ENCODE measurements at places on chromosomes 2 and 18.

DNA sequence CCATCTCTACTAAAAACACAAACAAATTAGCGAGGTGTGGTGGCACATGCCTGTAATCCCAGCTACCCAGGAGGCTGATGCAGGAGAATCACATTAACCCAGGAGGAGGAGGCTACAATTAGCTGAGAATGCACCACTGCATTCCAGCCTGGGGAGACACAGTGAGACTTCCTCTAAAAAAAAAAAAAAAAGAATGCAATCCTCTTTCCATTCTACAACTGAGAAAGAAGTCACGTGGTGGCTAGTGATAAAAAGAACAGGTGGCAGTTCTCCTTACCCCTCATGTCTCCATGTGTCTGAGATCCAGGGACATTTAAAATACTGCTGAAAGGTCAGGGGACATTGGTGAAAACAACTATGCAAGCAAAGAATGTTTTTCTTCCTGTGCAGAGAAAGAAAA is 24.4 kb upstream of the GPR39 start:
- no peak for DNase-seq

DNA sequence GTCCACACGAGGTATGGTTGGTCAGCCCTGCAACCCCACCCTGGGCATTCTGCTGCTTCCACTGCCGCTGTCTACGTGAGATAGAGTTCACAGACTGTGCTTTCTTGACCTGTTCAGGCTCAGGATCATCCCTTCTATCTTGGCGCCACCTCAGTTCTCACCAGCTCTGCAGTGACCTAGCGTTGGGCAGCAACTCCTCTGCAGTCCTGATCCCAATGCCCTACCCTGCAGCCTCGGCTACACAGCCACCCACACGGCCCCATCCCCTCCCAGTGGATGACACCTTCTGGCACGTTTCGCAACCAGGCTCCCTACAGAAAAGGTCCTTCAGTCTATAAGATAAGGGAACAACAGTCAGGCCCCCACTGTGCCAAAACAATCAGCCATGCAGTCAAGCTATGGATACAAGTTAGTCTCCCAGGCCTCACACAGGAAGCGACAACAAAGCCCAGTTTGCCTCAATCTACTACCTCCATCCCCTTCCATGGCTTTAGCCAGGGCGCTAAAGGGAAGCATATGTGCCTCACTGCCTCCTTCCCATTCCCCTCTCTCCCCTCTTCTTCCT is 317.9 kb upstream of the PKDCC start:
- DNase-seq, result no peak

GRCh38 chr2:166766220-166766619 is 122.1 kb upstream of the XIRP2 start:
- DNase-seq, result no peak

GRCh38 chr2:60552078-60552850 is 1.2 kb downstream of the BCL11A start:
- DNase-seq, result no peak

GRCh38 chr18:3692691-3693090 is 242.7 kb downstream of the TGIF1 start:
- no peak for DNase-seq

DNA sequence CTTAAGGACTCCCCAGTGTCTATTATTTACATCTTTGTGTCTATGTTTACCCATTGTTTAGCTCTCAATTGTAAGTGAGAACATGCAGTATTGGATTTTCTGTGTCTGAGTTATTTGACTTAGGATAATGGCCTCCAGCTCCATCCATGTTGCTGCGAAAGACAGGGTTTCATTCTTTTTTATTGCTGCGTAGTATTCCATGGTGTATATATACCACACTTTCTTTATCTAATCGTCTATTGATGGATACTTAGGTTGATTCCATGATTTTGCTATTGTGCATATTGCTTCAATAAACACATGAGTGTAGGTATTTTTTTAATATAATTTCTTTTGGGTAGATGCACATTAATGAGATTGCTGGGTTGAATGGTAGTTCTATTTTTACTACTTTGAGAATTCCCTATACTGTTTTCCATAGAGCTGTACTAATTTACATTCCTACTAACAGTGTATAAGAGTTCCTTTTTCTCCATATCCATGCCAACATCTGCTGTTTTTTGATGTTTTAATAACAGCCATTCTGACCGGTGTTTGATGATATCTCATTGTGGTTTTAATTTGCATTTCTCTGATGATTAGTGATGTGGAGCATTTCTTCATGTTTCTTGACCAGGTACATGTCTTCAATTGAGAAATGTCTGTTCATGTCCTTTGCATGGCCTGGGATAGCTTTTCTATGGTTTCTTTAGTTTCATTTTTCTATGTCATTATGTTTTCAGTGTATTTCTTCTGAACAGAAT is 21.8 kb downstream of the MTCL1 start:
- no peak for DNase-seq

Data from stimulated activated CD4-positive, alpha-beta T cell treated with anti-CD3 and anti-CD28 coated beads, Interleukin-12 subunit alpha, Interleukin-12 subunit beta, amount 100 ng/mL, for 4 hours (primary cell).